ENCODE measurements at places on chromosomes 3 and 15.

GRCh38 chr3:84621823-84622222 is 337.0 kb upstream of the CADM2 start:
- DNase-seq = no peak

DNA sequence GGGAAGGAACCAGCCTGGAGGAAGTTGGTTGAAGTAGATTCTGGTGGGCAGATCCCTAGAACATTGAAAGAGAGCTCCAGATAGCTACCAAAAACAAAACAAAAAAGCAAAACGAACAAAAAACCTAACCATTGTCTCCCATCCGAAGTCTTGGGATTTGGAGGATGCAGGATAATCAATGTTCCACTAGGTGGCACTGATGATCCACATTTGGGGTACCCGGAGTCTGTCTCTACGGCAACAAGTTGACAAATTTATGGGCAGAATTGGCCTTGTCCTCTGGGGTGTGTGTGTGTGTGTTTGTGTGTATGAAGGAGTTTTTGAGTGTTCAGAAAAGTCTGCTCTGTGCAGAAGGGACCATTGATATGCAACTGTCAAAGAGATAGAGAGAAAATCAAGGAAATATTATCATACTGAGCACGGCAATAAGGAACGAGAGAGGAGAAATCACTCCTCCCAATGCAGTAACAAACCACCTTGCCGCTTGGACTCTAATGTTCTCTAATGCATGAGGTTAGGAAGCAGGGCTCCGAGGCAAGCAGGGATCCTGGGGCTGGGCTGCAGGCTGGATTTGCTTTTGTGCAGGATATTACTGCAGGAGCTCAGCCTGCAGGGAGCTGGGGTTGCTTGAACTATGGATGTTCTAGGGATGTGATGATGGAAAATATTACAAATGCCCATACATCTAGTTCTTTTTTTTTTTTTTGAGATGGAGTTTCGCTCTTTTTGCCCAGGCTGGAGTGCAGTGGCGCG is 59.8 kb upstream of the KLHL25 start:
- peak; percentile 16 for DNase-seq

DNA sequence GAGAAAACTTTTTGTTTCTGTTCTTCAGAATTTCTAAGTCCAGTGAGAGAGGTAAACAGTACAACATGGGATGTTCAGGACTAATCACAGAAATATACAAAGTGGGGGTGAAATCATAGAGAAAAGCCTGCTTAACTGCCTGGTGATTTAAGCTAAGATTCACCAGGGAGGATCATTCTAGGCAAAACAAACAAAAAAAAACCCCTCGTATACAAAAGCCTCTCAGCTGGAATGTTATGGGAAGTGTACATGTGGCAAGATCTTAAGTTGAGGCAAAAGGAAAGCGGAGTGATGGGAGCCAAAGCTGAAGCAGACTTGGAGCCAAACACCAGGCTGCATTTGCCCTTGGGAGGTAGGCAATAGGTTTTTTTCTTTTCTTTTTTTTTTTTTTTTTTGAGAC is 40.0 kb upstream of the TJP1 start:
- DNase-seq = no peak

DNA sequence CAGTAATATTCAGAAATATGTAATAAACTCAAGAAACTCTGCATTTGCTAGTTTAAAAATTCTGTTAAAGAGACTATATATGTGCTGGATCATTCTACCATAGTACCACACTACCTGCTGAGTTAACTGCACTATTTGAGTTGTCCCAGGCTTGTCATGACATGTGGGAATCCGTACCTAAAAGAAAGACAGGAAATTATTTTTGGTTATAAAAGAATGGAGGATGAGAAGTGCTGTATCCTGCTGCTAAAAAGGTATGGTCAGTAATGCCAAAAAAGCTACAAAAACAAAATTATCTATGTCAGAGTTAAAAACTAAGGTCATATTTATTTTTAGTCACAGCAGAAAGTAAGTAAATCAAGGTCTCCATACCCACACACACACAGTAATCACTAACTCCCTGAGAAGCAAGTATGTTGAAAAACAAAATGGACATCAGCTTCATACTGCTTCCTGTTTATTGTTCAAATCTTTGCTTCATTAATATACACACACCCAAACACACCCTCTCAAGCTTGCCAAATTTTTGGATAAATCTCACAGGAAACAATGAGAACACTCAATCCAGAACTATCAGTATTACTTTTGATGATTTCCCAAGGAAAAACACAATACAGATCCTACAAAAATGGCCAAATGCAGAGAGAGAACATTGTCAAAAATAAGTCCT is 33.7 kb downstream of the DENND6A start:
- no peak for DNase-seq

- no peak for DNase-seq
These were observed 33.5 kb downstream of the SEMA6D start for GRCh38 chr15:47750740-47751262.

DNA sequence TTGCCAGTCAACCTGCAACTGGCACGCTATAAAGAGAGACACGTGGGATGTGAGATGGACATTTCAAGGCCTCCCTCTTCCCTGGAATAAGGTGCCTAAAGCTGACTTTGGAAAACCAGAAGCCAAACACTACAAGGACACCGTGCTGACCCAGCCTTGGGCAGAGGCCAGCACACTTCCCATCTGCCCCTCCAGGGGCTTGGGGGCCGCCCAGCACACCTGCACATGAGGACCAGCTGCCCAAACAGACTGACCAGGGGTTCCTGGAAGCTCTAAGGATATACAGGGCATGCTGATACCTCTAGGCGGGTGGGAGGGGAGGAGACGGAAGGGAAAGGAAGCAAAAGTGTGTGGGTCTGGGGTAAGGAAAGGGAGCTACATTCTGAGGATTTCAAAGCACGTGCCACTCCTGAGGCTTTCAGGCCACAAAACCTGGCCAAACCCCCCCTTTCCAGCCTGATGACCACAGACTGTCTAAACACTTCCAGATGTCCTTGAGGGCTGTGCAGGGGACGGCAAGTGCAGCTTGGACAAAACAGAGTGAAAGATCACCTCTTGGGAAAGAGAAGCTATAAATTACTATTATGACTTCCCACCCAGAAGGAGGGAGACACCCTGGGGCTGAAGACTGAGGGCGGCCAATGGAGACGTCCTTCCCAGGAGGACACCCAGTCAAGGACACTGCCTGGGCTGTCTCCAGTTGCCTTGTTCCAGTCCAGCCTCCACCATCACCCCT is 57.9 kb downstream of the ADCY5 start:
- DNase-seq = no peak

- DNase-seq = no peak
These were observed 6.8 kb downstream of the RARRES1 start for GRCh38 chr3:158725348-158726011.

- DNase-seq = no peak
These were observed 167.9 kb downstream of the PDE8A start for GRCh38 chr15:85149465-85150129.

DNA sequence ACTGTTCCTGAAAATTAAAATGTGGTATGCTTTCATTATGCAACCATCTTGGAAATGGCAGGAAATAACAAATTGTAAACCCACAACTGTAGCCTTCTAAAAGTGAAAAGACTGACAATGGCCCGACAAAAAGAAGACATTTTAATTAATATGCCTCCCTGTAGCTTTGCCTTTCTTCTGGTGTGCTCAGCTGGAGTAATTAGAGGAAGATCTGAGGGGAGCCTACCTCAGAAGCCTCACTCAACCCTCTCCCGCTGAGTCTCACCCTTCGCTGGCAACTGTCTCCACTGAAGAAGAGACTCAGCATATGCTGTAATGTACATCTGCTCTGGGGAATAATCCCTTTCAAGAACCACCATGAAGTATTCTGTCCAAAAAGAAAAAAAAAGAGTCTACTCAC is 104.7 kb upstream of the SETMAR start:
- no peak for DNase-seq

GRCh38 chr15:65576664-65577063 is 34.3 kb downstream of the INTS14 start:
- DNase-seq = no peak

GRCh38 chr15:37096558-37097143 is 3.7 kb downstream of the MEIS2 start:
- no peak for DNase-seq

DNA sequence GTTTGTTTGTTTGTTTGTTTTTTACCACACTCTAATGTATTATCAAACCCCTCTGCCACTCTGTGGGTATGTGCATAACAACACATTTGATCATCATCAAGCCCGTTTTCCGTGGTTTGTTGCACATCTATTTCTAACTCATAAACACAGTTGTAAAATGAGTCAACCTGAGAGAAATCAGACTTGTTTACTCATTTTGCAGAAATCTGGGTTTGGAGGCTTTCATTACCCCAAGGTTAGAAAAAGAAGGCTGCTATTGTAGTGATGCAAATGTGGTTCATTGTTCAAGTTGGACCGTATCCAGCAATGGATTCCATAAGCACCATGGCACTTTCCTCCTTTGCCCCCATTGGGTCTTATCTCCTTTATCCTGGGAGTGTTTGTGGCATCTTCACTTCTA is 353.2 kb upstream of the SOX2 start:
- no peak for DNase-seq

DNA sequence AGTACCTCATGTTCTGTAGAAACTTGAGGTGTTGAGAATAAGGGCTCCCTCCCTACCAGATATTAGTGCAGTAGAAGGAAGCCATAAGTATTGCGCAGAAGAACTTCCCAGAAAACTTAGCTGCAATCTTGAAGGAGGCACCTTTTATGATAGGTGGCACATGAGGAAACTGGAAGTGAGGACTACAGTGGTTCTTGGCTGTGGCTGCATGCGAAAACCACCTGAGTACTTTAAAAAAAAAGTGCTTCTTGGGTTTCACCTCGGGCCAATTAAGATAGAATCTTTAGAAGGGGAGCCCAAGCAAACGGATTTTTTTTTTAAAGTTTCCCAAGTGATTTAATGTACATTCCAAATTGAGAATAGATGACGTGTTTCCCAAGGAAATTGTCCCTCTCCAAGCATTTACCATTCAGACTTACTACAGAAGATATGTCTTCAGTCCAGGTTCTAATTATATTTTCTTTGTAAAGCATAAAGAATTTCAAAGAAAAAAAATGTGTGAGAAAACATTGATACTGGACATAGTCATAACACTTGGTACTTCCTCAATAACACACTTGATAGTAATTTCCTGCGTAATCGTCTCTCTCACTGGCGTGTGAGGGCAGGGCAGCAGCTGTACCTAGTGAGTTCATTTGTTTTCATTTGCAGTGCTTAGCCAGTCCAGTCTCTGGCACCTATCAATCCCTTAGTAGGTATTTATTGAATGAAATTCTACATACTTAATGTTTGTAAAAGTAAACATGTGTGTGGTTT is 12.3 kb upstream of the NR1I2 start:
- no peak for DNase-seq

DNA sequence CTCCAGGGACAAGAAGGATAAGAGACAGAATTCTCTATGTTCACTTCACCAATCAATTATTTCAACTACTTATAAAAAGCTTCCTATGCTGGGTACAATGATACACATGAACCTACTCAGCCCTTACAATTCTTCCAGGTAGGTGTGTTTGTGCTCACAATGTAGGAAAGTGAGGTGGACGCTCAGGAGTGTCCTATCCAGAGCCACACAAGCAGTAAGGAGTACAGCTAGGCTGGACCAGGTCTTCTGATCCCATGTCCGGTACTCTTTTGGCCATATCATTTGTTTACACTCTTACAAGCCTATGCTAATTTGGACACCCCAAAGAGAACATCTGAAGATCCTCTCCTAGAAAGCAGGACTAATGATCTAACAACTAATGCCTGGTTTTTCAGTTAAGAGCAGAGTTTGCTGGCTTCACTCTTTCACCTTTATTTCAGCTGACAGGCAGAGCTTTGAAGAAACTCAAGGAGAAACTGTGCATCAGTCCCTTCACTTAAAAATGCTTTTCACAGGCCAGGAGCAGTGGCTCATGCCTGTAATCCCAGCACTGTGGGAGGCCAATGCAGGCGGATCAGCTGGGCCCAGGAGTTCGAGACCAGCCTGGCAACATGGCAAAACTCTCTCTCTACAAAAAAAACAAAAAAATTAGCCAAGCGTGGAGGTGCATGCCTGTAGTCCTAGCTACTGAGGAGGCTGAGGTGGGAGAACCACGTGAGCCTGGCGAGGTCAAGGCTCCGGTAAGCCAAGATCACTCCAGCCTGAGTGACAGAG is 27.5 kb downstream of the IGF2BP2 start:
- DNase-seq = no peak

DNA sequence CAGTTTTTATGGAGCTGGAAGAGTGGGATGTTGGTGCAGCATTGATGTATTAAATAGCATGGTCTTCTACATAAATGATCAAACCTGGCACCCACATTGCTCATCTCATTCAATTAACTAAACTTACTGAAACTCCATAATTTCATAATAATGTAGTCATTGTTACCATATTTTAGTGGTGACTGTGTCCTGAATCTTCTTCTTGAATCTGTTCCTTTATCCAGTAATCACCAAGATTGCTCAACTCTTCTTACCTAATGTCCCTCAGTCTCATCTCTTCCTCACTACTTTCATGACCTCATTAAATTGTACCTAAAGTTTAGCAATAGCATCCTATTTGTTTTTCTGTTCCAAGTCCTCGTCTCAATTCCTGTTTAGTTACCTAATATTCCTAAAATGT is 69.8 kb downstream of the FGF7 start:
- DNase-seq = no peak

- no peak for DNase-seq
These were observed 301.8 kb upstream of the SEMA6D start for GRCh38 chr15:47415539-47415971.

DNA sequence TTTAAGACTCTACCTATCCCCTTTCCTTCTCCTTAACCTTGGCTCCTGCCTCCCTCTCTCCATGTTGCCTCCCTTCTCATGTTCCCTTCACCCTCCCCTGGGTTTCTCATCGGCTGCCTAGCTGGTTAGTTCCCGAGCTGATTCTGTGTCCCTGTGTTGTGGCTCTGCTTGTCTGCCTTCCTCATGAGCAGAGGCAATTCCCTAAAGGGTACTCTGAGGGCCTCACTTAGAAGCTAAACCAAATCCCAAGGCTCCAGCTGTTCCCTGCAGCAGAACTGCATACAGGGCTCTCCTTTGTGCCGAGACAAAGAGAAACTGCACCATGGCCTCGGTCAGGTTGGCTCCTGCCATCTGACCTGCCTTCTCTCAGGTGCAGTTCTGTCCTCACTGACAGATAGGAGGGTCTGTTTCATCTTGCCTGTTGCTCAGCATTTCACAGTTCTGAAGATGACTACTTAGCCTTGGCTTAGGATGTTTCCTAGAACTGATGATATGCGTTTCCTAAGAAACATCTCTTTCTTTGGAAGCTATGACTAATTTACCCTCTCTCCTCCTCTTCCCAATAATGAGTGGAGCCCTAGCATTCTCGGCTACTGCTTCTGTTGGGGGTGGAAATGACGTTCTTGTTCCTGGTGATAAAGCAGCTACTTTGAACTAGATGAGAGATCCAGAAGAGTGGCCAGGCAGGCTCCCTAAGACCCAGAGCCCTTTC is 27.1 kb downstream of the DUOX1 start:
- DNase-seq = no peak
